ENCODE measurements at places on chromosomes 4 and X. TPM values are rescaled to one million over a fixed set of nuclear protein-coding genes. Genes with fewer than 3 reads are reported as not detected.

The GPR78 gene
- total RNA-seq, result not detected

The MAGED4B gene
- total RNA-seq, result 2.3 TPM

The SPIN2A gene
- 0.61 TPM for total RNA-seq

The MAGEA2B gene
- not detected for total RNA-seq

The EXOC1L gene
- not detected for total RNA-seq

The MTM1 gene
- total RNA-seq, result 16.3 TPM

The TCP11X2 gene
- total RNA-seq, result not detected

The PAGE1 gene
- total RNA-seq, result not detected

The GLUD2 gene
- total RNA-seq, result 0.27 TPM

The ARSJ gene
- 39.8 TPM for total RNA-seq

The SCML2 gene
- total RNA-seq, result 0.99 TPM

The CT47B1 gene
- total RNA-seq, result not detected

The CXCL11 gene
- total RNA-seq, result 0.35 TPM

The MAGEB18 gene
- total RNA-seq, result not detected

The CLTRN gene
- 2.0 TPM for total RNA-seq

The MAGEC2 gene
- not detected for total RNA-seq

The TCEAL7 gene
- total RNA-seq, result 6.8 TPM

The GABRA4 gene
- total RNA-seq, result not detected

The FATE1 gene
- total RNA-seq, result not detected

The CDS1 gene
- total RNA-seq, result 25.4 TPM

The FAM149A gene
- 0.94 TPM for total RNA-seq

The KCNIP4 gene
- not detected for total RNA-seq

The CXCR3 gene
- total RNA-seq, result not detected

The TBX22 gene
- not detected for total RNA-seq

The SULT1E1 gene
- 18.2 TPM for total RNA-seq

Measured in mammary epithelial cell (primary cell).